ENCODE measurements at places on chromosomes 7 and 10.
A peak's percentile ranks its signal among the peaks of the same experiment; 100 is the strongest.

DNA sequence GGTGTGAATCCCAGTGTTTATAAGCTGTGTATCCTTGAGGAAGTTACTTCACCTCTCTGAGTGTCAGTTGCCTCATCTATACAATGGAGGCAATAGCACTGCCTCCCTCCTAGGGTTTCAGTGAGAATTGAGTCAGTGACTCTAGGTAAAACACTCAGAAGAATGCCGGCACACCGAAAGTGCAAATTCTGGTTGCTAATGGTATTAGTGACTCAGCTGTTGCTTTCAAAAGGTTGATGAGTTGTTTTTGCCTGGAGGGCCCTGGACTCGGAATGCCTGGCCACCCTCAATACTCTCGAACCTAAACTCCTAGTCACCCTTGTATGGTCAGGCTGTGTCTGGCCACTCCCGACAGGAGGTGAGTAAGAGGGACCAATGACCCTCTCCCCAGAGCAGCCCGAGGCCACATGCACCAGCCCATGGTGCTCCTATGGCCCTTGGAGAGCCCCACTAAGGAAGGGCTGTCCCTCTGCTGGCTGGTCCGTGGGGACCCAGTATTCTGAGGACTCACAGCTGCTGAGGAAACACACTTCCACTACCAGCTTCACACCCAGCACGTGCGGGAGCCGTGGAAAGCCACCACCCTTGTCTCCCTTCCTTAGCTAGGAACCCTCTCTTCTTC, 60.2 kb downstream of the CALML3 start:
- DNase-seq: no peak

DNA sequence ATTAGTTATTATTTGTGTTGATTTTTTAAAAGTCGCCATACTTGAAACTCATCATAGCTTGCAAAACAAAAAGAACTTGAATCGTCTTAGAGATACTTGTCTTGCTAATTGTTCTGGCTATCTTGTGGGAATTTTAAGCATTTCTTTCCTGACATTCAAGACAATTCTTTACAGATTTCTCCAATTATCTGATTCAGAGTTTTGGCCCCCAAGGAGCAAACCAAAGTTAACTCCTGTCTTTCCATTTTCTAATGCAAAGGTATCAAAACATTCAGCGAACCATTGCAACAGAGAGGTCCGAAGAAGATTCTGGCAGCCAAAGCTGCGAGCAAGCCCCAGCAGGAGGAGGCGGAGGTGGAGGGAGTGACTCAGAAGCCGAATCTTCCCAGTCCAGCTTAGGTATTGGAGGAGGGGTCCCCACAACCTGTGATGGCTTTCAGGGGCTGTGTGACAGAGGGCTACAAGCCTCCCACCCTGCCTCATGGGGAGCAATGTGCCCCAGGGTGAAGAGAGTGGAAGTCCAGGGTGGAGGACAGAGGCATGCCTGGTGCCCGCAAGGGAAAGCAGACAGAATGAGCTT, 119.4 kb upstream of the STK17A start:
- DNase-seq: no peak

DNA sequence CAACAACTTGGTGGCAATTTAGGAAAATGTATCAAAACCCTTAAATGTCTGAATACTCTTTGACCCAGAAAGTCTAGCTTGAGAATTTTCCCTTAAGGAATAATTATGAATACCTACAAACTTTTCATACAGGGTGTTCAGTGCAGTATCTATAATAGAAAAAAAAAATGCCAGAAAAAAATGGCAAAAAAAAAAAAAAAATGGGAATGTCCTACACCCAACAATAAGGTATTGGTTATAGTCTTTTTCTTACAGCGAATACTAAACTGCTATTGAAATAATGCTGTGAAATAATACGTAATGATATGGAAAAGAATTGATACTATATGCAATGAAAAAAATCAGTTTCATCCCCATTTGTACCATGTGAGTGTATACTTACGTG, 44.3 kb downstream of the ZNF800 start:
- DNase-seq: no peak

DNA sequence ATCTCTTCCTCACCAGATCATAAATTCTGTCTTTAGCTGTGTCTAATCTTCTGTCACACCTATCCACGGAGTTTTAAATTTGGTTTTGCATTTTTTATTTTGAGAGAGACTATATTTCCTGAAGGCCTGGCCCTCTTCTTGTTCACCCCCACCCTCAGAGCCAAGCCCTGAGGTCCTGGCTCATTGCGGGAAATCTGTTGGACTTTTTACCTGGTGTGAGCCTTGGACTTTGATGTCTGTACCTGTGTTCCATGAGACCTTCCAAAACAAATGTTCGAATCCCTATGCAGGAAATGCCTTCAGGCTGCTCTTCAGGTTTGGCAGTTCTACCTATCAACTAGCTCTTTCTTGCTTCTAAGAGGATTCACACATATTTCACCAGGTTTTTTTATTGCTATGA, 175.2 kb upstream of the GRB10 start:
- no peak for DNase-seq

DNA sequence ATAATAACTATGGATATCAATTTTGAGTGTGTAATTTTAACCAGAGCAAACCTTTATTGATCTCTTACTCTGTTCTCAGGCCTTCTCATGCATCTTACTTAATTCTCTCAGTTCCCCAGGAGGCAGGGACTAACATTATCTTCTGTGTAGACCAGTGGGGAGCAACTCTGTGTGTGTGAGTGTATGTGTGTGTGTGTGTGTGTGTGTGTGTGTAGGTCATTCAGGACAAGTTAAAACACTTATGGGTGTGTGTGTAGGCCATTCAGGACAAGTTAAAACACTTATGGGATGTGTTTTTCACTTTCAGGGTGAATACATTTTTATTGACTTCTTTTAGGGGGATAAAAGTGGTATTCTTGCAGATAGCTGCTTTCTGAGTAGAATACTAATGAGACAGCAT, 145.0 kb downstream of the ADAM12 start:
- DNase-seq: no peak

GRCh38 chr7:158309868-158310763, 277.5 kb downstream of the PTPRN2 start:
- no peak for DNase-seq

- peak; percentile 65 for DNase-seq
These were observed at the start of gene ZNF22 for GRCh38 chr10:45000752-45001380. ZNF22 (plus strand) TSS chr10:45000923; CDS start chr10:45003369, 2,446 bp downstream.

DNA sequence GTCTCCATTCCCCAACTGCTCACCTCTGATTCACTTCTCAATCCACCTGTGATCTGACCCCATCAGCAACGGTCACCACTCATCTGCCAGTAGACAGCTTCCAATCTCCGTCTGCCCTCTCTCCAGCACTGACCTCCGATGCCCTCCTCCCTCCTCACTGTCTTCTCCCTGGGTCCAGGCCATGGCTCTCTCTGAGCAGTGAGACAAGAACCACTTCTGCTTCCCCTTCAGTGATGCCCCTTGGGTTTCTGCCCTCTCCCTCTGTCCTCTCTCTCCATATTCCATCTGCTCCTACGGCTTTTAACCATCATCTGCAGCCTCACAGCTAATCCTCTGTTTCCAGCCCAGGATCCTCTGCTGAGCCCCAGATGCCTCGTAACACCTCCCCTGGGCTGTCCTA, 55.5 kb upstream of the OPALIN start:
- no peak for DNase-seq

GRCh38 chr7:157617401-157617800, 280.6 kb downstream of the DNAJB6 start:
- no peak for DNase-seq

DNA sequence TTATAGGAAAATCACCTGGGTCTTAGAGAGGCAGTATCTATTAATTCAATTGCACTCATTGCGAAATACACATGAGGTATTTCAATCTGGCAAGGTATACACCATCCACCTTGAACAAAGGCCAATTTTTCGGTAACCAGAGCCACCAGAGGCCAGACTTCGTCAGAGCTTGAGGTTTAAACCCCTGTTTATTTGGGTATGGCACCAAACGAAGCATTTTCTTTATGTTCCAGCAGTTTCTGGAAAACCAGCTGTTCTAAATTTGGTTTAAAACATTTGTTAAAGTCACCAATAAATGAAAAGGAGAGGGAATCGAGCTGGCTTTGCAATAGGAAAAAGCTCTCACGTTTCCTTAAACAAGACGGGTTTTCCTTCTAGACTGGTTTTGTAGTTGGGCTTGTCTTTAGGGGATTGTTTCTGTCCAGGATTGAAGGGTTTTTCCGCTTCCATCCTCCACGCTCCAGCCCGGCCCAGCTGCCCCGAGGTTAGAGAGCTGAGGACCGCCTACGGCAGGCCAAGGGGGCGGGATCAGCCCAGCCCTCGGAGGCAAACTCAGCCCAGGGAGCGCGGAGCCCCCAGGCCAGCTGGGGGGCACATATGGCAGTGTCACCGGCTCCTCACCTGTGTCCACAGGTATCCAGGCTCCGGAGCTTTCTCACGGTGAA, 539.4 kb upstream of the MGMT start:
- DNase-seq: no peak

GRCh38 chr7:39620486-39620885, 2.9 kb upstream of the RALA start:
- no peak for DNase-seq

DNA sequence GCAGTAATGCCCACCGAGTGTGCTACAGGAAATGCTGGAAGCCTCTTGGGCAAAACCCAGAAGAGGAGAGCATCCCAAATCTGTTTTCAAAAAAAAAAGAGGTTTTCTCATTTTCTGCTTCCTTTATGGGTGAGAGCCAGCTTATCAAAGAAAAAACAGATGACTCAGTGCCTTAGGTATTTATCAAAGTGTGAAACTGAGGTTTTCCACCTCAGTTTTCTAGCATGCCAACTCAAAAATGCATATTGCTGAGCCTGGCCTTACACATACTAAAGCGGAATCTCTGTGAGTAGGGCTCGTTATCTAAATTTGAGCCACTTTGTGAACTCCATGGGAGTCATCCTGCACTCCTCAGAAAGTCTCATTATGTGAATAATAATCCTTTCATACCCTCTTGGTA, 705.1 kb downstream of the SUGCT start:
- DNase-seq: no peak

DNA sequence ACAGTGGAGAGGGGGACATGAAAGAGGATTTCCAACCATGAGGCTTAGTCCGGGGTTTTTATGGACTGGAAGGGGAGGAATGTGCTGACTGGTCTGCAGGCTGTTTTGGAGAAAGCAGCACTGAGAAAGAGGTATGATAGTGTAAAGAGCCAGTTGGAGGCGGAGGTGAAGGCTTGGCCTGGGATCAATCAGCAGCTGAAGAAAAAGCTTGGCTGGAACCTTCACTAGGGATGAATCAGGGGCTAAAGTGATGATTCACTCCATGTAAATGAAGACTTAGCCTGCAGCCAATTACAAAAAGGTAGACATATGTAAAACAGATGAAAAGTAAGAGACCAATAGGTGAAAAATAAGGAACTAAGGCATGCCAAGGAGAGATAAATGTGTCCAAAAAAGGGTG, 1382.6 kb downstream of the GATA3 start:
- DNase-seq: no peak

- DNase-seq: no peak
These were observed 61.4 kb downstream of the CDK14 start for GRCh38 chr7:90657481-90657880.
